CD4-positive, alpha-beta T cell (primary cell): ENCODE measurements at places on chromosomes 2 and 18.
A peak's percentile ranks its signal among the peaks of the same experiment; 100 is the strongest.

- no peak for DNase-seq
Observed at GRCh38 chr2:144508172-144508851, 11.6 kb downstream of the ZEB2 start.

DNA sequence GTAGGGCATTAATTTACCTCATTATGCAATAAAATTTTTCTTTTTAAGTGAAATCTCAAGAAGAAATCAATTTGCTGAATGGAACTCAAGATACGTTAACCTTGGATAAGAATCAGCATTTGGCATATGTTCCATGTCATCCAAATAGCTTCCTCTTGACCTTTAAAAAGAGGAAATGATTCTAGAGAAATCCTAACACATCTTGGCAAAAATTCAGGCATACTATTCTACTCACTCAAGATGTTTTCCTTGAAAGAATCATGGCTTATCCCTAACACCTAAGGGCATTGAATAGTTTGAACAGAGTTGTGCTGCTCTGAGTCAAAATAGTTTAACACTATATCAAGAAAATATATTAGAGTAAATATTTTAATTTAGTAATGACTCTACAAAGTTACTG lies 678.0 kb downstream of the EPHA4 start:
- DNase-seq: no peak

DNA sequence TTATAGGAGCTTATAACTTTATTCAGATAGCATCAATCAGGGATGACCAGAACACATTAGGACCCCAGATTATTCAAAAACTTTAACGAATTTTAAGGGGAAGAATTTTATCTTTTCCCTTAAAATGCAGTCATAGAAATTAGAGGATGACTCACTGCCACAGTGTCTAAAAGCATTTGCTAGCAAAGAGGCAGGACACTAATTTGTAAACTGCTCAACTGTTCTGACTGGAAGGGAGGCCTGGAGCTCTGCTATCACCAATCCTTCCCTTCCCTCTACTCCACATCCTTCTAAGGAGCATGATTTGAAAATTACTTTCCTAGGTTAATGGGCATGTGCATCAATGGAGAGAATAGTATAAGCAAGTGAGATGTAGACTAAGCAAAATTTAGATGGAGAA lies 40.5 kb downstream of the PREPL start:
- no peak for DNase-seq

DNA sequence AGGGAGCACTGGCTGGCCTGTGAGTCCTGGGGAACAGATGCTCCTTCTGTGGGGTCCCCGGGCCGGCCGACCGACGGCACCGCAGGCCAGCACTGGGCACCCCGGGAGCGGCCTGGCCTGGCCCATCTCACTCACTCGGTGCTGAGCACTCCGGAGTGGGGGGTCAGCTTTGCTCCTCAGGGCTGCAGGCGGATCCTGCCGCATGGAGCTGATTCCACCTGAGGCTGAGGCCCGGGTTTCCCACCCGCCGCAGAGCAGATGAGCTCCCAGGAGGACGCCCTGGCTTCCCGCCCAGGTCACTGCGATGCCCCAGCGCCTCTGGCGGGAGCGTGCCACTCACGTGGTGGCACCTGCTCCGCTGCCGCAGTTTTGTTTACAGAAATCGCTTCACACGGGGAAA lies 418.6 kb downstream of the GALR1 start:
- no peak for DNase-seq

DNA sequence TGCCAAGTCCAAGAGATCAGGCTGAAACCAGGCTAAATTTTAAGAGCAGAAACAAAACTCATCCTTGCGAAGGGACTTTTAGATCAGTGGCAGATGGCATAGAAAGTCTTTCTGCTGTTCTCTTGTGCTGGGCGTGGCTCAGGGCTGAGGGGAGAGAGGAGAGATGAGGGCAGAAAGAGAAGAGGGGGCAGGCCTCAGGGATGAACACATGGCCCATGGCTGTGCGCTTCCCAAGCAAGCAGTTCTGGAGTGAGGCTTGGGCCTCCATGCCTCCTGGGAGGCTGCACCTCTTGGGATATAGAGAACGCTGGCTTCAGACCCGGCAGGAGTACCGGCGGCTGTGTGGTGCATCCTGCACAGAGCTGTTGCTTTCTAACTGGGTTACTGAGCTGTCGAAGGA lies 41.0 kb downstream of the HPCAL1 start:
- DNase-seq: no peak

DNA sequence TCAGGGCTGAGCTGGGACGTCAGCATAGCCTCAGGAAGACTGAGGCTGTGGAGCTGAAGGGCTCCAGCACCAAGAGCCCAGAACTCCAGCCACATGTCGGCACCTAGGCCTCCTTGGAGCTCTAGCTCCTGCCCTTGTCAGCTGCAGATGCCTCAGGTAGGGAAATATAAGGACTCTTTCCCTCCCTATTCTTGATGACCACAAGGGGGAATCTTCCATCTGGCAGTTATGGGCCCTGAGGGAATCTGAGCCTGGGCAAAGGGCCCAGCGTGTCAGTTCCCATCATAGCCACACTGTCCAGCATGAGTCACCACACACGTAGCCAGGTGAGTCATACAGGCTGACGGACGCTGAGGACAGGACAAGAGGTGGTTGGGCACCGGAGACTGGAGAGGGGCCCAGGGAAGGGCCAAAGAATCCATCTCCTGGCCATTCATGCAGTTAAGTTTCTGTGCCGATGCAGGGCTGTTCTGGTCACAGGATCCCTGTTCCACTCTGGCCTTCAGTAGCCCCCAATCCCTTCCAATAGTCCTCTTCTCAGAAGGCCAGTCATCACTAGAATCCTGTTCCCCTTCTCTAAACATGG lies 1.8 kb downstream of the MPV17 start:
- DNase-seq: no peak

DNA sequence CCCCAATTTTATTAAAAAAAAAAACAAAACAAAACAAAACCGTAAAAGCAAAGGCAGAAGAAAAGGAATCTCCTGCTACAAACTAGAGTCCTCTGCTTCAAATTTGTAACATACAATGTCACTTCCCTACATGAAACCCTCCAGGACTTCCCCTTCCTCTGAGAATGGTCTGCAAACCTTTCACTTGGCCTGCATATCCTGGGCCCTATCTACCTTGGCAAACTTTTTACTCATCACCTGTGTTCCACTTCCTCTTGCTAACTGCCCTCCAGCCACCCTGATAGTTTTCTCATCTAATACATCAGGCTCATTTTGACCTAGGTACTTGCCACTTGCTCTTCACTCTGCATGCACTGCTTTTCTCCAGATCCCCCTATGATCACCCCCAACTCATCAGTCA lies 255.5 kb downstream of the ETAA1 start:
- DNase-seq: no peak

- no peak for DNase-seq
Observed at GRCh38 chr18:6579486-6579885, 150.0 kb upstream of the ARHGAP28 start.

DNA sequence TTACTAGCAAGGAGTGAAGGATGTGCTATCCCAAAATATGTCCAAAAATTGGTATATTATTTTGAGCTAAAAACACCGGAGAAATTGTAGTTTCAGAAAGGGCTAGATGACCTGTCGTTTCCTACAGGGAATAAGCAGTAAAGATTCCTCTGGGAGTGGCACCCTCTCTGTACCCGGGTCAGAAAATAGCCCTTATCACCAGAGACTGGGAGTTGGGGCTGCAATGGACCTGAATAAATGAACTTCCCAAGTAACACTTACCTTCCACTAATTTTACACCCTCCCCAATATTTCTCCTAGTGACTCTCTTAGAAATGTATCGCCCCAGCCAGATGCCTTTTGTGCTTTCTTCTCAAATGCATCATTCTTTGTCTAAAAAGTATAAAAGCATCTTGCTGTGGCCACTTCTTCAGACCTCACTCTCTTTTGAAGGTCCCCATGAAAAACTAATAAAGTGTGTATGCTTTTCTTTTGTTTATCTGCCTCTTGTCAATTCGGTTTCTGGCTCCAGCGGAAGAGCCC lies 734 bp upstream of the RMC1 start:
- DNase-seq: no peak

DNA sequence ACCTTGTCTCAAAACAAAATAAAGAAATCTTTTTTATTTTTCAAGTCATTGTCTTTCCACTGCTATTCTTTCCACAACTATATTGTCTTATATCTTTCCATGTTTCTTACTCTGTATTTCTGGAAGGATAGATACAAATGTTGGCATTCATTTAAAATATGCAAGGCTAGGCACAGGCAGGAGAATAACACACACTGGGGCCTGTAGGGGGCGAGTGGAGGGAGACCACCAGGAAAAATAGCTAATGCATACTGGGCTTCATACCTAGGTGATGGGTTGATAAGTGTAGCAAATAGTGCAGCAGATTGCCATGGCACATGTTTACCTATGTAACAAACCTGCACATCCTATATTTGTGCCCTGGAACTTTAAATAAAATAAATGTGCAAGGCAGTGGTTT lies 9.6 kb downstream of the MRPL30 start:
- no peak for DNase-seq

- DNase-seq: no peak
Observed at GRCh38 chr18:34592481-34592880, 117.6 kb upstream of the DTNA start.

DNA sequence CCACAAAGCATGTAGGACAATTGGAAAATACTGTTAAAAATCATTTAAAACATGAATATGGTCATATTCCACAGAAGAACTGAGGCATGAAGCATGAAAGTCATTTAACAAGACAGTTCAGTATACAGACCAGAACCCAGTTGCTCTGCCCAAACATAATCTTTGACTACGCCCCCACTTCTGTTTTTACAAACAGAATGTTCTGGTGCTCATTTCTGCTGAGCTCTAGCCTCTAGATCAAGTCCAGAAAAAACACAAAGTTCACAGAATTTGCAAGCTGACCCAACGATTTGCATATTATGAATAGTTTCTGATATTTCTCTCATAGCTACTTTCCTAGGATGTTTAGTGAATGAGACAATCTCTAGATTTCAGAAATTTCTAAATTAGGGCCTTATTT lies 424.9 kb downstream of the PID1 start:
- no peak for DNase-seq

GRCh38 chr2:107466241-107466640 lies 360.5 kb upstream of the RGPD4 start:
- no peak for DNase-seq

- peak; percentile 45 for DNase-seq
Observed at GRCh38 chr2:68806511-68807109, 64.6 kb downstream of the BMP10 start.

GRCh38 chr2:164430166-164430783 lies 191.0 kb downstream of the GRB14 start:
- no peak for DNase-seq

GRCh38 chr2:26887151-26887550 lies 39.2 kb downstream of the DPYSL5 start:
- no peak for DNase-seq

DNA sequence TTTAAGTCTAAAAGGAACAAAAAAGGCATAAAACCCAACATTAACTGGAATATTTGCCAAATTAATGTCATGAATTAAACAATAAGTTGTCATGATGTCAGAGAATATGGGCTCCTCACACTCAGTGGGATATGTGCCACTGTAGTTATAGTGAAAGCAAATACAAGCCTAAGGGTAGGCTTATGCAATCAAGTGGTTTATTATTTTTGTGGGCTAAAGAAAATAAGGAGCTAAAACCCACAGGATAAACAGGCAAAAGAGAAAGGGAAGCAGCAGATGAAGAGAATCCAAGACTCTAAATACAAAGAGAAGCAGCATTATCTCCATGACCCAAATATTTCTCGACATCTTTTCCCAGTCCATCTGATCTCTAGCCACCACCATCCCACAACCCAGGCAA lies 17.5 kb downstream of the YWHAQ start:
- DNase-seq: no peak

DNA sequence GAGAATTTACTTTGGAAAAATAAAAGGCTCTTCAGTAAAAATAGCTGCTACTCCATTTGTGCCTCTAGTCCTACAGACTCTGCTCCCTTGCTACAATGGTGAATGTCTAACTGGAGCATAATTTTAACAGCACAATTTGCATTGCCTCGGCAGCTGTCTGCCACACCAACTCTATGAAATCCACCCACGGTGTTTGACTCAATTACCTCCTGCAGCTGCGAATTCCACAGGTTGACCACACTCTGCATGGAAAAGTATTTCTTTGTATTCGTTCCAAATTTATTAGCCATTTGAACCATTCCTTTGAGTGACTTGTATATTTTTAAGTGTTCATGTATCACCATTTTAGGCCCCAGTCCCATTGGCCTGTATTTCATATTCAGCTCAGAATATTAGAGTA lies 182.1 kb upstream of the CCDC68 start:
- DNase-seq: no peak

DNA sequence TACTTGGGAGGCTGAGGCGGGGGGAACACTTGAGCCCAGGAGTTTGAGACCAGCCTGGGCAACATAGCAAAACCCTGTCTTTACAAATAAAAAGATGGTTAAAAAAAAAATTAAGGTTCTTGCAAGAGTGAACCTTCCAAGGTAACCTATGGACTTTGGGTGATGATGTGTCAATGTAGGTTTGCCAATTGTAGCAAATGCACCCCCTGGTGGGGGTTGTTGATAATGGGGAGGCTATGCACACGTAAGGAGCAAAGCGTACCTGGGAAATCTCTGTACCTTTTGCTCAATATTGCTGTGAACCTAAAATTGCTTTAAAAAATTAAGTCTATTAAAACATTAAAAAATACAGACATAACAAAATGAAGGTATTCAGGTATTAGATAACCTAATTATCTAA lies 70.4 kb downstream of the CWC22 start:
- DNase-seq: no peak
